H9 (cell line): ENCODE measurements at places on chromosomes 11 and 22.

GRCh38 chr22:39431821-39432251 lies 25.0 kb upstream of the MGAT3 start:
- no peak for DNase-seq

DNA sequence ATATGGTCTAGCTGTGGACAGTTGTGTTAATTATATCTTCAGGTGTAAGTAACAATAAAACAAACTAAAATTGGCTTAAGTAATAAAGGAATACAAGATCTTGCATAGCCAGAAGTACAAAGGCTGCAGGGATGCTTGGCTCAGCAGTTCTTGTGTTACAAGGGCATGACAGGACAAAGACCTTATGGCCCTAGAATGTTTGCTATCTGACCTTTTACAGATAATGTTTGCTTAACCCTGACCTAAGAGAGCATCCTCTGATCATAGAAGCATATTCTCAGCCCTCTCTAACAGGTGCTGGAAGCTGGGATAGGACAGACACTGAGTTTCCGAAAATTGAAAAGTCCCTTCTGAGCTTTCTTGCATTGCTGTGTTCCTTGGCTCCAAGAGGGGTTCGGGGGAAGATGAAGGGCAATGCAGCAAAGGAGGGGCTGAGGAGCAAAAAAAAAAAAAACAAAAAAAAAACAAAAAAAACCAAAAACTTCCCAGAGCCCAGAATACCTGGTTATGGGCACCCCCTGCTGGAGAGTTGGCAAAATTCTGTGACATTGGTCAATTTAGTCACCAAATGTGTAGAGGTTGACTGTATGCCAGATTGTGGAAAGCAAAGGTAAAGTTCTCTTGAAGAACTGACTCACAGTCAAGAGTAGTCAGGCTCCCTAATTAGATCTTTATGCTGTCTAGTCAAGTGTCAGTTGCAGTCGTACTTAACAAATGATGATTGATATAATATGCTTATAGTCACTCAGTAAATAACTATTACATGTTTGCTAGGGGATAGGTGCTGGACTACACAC lies 10.4 kb upstream of the HIKESHI start:
- DNase-seq = peak; percentile 43

DNA sequence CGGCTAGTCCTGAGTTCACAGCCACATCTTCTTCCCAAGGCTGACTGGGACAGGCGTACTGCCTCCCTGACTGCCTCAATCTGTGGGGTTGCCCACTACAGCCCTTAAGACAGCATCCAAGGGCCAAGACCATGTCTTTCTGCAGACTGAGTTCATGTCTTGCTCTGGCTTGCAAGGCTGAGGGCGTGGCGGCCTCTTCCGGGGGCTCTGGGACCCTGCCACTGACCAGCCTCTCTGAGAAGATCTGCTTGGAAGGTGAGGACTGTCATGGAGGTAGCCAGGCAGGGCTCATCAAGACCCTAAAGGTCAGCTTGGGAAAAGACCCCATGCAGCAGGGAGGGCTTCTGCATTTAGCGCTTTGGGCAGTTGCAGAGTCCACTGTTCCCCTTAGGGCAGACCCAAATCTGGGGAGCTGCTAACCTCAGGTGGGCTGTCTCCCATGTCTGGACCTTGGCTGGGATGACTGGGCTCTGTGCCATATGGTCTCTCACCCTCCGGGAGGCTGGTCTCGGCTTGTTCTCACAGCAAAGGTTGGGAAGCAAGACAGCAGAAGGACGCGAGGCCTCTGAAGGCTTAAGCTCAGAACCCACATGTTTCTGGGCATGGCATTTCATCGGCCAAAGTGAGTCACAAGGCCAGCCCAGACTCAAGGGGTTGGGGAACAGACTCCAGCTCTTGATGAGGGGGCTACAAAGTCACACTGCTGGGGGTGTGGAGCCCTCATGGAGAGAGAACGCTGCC lies 109.1 kb upstream of the LMO1 start:
- DNase-seq = no peak

GRCh38 chr22:29753808-29754657 lies 12.8 kb downstream of the ZMAT5 start:
- no peak for DNase-seq

- no peak for DNase-seq
Measured at GRCh38 chr11:114813189-114813718, 134.9 kb downstream of the NXPE2 start.

DNA sequence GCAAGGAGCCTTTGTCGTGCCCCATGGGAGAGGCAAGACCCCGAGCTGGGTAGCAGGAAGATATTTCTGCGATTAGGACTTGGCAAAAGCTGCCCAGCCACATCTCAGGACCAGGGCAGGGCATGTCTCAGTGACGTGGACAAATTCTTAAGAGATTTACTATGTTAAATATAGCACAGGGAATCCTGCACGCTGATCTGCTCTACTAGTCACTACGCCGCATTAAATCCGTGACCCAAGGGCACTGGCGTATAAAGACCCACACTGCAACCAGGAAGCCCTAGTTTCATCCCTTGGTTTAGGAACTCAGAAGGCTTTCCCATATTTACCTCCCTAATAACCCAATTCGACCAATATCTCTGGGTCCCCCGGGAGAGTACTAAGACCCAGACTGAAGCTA lies 35.1 kb downstream of the AP1B1 start:
- DNase-seq = no peak

DNA sequence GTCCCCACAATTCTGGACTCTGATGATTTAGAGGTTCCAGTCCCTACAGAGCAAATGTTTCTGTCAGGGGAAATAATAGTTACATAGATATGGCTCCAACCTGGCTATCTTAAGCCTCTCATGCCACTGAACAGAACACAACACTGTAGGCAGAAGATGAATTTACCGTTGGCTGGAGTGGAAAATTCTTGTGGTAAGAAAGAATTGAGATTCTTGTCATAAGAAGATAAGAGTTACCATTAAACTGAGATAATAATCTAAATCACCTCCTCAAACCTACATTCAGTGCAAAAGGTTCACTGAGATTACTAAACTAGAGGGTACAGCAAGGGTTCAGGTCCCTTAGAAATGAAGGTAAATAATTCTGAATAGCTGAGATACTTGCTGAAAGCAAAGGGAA lies 10.1 kb upstream of the NAALAD2 start:
- no peak for DNase-seq

GRCh38 chr11:43462359-43462758 lies 103.6 kb downstream of the TTC17 start:
- no peak for DNase-seq

DNA sequence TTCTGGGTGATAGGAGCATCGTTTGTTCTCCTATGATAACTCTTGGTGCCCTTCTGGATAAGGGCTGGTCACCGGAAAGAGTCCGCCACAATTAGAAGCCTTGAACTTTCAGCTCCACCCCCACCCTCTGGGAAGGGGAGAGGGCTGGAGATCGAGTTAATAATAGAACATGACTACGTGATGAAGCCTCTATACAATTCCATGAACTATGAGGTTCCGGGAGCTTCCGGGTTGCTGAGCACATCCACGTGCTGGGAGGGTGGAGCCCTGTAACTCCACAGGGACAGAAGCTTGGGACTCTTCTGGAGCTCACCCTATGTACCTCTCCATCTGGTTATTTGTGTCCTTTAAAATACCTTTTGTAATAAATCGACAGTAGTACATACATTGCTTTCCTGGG lies 40.3 kb downstream of the ARHGAP42 start:
- DNase-seq = no peak

GRCh38 chr11:4903484-4903883 lies at the start of gene OR51A7:
OR51A7 (plus strand) TSS chr11:4903783; CDS start chr11:4907370, 3,587 bp downstream.
- no peak for DNase-seq

DNA sequence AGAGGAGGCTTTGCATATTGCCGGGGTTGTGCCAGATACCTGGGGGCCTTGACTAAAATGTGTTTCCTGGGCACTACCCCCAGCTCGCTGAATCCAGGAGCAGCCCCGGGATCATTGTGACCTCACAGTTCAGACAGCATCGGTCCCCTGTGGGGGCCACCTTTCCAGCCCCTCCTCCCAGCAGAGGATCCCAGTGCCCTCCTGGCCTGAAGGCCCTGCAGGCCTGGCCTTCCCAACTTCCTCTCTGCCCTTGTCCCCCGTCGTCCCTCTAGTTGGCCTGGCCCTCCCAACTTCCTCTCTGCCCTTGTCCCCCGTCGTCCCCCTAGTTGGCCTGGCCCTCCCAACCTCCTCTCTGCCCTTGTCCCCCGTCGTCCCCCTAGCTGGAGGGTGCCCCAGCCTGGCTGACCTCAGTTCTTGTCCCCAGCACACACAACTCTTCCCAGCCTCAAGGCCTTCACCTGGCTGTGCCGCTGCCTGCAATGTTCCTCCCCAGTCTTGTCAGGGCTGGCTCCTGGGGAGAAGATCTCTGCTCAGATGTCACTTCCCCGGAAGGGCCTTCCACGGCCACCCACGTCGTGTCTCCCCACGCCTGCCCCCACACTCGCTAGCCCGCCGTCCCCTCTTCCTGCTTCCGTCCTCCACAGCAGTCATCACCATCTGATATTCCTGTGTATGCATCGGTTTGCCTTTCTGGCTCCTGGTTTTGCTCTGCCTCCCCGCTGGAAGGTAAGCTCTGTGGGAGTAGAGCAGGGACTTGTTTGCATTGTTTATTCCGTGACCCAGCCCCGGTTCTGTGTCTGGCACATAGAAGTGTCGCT lies 12.6 kb upstream of the ANO1 start:
- peak; percentile 20 for DNase-seq

DNA sequence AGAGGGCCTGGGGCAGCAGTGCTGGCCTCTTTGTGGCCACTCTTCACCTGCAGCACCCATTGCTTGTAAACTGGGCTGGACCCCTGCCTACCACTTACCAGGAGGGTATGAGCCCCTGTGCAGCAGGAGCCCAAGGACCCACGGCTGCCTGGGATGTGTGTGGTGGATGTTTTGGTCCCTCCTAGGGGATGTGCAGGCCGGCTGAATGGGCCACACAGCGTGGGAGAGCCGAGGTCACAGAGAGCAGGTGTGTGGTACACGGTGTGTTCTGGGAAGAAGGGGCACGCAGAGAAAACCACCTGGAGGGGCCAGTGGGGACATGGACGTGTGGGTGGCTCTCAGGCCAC lies 19.3 kb upstream of the GNB1L start:
- DNase-seq = no peak

DNA sequence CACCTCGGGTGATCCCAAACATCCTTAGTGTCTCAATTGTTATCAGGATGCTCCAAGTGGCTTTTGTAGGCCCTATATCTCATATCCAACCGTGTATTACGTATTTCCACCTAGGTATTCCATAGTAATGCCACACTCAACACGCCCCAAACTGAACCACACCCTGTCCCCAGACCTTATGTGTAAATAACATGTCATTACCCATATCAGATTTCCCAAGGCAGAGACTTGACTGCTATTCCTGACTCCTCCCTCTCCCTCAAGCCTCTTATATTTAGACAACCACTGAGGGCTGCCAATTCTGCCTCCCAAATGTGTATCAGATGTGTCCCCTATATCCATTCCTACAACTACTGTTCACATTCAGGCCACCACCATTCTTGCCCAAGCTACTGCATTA lies 132.8 kb upstream of the NCAM1 start:
- DNase-seq = no peak

GRCh38 chr11:101583251-101584128 lies at the start of gene TRPC6:
TRPC6 (minus strand) TSS chr11:101584007; CDS start chr11:101583503, 504 bp downstream.
- peak; percentile 78 for DNase-seq

DNA sequence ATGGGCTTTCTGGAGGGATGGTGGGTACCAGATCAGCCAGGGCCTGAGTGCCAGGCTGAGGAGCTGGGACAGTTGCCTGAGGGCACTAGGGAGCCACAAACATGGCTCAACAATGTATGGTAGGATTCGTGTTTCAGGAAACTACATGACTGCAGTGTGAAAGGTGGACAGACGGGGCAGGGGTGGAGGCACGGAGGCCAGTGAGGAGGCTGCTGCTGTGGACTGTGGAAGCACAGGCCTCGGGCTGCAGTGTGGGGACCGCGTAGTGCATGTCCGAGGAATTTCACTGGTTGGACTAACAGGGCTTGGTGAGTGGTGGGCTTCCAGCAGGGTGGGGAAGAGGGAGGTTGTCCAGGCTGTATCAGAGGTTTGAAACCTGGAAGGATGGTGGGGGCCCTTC lies 7.8 kb downstream of the P2RY2 start:
- DNase-seq = no peak

DNA sequence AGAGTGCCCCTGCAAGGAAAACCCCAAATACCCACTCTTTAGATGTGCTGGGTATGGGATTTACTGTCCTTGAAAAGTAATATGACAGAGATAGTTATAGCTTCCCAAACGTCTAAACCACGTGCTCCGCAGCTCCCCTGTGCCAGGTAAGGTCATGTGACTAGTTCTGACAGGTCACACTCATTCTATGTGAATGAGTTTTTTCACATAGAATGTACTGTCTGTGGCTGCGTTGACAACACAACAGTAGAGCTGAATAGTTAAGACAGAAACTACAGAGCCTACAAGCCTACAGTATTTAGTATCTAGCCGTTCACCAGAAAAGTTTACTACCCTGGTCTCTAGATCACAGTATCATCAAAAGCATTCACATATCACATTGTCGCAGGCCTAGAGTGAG lies 236.2 kb downstream of the ETS1 start:
- no peak for DNase-seq

- DNase-seq = no peak
Measured at GRCh38 chr11:35765211-35765610, 102.6 kb downstream of the TRIM44 start.

DNA sequence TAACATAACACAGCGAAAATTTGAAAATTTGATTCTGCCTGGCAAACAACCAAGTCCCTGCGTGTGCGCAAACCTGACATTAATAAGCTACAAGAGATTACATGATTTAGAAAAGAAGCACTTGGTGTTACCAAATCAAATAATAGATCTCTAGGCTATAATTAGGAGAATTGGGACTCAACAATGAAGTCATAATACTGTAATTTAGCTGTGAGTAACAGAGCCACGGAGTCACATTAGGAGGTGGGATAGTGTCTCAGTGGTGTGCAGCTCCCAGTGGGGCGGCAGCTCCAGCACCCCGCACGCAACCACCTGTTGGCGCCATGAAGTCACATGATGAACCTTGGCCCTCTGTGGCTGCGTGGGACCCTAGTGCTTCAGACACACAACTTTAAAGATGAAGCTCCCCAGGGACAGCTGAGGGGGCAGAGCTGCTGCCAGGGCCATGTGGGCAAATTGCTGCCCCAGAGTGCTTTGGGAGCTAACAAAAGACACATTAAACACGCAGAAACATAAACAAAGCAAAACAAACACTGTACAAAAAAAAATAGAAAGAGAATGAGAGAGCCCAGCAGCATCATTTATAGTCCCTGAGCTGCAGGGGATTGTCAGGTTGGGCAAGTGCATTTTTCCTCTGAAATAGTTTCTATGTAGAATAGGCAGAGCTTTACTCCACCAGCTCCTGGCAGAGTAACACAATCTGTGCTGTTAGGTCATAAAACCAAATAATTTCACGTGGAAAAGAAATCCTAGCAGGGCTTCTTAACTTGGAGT lies 605.6 kb downstream of the SOX6 start:
- DNase-seq = no peak

DNA sequence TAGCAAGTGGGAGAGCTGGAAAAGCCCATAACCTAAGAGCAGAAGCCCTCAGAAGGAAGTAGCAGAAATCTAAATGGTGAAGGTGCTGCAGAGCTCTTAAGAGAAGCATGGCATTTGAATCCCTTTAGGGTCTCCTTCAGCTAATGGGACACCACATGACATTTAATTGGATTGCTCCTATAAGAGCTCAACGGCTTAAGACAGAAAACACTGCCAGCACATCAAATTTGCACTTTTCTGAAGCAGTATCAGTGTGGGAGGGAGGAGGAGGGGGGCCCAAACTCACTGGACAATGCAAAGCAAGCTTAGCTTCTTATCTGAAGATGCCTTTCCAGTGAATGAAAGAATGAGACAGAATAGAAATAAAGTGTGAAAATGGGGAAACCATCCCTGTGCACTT lies 287.9 kb upstream of the MTNR1B start:
- no peak for DNase-seq

- DNase-seq = no peak
Measured at GRCh38 chr22:50138041-50138440, 32.5 kb upstream of the PANX2 start.

- DNase-seq = peak; percentile 23
Measured at GRCh38 chr22:20449819-20450550, 12.4 kb upstream of the SCARF2 start.
